ENCODE measurements at places on chromosomes 5 and 9. TPM values are rescaled to one million over a fixed set of nuclear protein-coding genes. Genes with fewer than 3 reads are reported as not detected.
A peak's percentile ranks its signal among the peaks of the same experiment; 100 is the strongest.

GRCh38 chr5:127612441-127613141 is 36.3 kb upstream of the CTXN3 start:
- DNase-seq: no peak

DNA sequence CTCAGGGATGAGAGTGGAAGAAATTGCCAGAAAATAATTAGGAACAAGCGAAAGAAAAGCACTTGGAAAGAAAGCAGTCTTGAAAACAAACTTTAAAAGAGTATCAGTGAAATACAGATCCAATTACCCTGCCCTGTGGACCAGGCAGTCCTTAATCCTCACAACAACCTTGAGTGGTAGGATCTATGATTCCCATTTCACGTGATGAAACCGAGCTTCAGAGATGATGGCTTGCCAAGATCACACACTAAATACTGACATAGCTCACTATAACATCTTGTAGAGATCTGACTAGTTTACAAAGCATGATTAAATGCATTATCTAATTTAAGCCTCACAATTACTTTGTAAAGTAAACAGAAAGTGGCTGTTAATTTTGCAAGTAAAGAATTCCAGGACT is 55.5 kb upstream of the ABCA1 start:
- DNase-seq: no peak

- no peak for DNase-seq
These were observed 154.1 kb downstream of the EFNA5 start for GRCh38 chr5:107516452-107517184.

DNA sequence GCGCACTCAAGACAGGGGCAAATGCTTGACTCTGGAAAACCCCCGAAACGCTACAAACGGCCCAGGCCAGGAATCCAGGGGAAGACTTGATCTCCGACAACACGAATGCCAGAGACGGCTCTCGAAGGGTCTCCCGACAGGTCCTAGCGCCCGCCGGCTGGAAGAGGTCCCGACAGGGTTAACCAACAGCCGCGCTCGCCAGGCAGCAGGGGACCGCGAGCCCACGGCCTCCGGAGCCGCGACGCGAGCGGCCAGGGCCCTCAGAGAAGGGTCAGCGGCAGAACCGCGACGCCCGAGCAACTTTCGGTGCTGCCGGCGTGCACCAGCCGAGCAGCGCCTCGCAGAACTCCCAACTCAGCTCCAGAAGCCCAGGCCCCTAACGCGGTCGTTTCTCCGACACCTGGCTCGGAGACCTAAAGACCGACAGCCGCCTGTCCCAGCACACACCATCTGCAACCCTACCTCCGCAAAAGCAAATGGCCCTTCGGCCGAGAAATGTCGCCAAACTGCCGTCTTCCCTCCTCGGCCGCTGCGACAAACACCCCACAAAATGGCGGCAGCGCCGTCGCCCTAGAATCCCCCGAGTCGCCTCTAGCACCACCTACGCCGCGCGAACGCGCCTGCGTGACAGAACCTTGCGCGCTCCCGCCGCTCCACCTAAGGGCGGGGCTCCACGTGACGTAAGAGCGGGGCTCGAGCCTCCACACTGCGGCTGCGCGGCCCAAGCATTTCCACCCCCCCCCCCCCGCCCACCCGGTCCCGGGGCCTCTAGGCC is at the start of gene CLK4:
CLK4 (minus strand) TSS at position 567 of the 775 bp plus-strand sequence. CDS start 3,634 bp downstream, outside the sequence.
- peak; percentile 98 for DNase-seq

DNA sequence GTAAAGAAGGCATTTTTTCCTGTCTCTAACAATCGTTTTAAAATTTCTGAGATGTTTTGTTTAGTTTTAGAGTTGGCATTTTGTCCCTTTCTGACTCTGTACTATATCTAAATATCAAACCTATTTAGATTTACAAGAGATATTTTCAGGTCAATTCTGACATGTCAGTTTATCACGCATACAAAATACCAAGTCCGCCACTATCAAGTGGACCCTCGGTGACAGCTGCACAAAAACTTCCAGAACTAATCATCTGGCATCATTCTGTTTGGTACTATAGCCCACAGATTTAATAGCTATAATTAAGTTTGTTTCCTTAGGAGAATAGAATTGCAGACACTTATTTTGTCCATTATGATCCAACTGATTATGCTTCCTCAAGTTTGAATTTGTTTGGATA is 1278.2 kb downstream of the CDH12 start:
- no peak for DNase-seq

DNA sequence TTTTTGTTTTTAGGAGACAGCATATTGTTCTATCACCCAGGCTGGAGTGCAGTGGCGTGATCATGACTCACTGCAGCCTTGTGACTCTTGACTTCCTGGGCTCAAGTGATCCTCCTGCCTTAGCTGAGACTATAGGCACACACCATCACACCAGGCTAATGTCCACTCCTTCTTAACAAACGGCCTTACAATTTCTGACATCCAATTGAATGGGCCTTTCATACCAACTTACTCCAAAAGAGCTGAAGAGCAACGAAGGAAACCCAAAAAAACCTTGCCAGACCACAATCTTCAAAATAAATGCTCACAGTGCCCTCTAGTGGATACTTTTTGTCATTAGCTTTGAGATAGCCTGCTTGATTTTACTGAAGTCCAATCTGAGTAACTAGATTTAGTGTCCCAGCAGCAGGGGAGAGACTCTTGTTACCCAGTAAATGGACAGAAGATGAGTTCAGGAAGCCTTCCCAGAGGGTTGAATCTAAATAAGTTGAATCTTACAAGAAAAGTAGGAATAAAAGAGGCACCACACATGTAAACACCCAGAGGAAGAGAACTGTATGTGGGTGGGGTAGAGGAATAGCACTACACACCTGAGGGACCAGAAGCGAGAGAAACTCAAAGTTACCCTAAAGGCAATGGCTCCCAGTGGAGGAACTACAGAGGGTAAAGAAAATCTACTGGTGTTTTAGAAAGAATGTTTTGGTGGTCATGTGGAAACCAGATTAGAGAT is 9.3 kb downstream of the ZNF622 start:
- peak; percentile 52 for DNase-seq

GRCh38 chr5:180595381-180596114 is 4.2 kb upstream of the SCGB3A1 start:
- DNase-seq: peak; percentile 55

DNA sequence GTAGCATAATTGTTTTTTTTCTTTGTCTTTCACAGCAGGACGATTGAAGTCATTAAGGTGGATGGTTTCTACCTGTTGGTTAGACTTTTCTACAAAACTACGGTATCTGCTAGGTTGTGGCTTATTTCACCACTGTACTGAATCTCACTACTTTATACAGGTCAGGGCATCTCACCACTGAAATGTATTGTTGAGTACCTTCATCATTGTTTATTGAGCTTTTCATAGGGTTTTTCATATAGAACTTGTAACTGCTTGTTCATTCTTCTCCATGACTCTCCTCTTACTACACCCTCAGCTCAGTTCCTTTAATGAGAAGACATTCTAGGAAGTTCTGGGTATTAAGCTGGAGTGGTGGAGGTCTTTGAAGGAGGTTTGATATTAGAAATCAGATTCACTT is 75.1 kb downstream of the PAM start:
- no peak for DNase-seq

DNA sequence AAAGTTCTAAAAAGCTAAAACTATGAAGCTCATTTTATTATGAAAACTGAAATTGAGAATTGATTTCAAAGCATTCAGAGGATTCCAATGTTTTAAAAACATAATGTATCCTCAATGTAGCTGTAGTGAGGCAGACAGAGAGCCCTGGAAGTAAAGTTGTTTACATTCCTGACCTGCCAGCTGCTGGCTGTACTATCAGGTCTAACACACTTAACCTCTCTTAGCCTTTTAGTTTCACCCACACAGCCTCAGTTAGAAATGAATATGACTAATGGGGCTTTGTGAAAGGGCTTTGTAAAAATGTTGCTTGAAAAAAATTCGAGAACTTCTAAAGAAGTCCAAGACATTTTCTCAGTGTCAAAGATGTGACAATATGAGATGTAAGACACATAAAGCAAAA is 122.6 kb downstream of the FBXL17 start:
- no peak for DNase-seq

- DNase-seq: no peak
These were observed 46.8 kb upstream of the FUBP3 start for GRCh38 chr9:130532426-130533080.

DNA sequence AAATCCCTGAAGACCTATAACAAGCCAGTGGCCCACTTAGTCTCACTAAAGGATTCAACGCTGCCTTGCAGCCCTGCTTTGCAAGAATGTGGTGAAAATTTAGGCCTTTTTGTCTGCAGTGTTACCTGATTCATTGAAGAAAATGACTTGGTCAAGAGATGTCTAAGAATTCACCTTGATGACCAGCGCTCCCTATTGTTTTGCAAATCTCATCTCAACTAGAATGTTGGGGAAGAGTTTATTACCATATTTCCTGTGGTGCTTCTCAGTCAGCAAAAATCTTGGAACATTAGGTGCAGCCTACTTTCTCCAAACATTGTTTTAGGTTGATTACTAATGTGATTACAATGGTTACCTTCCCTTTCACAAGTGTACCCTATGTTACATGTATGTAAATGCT is 53.5 kb downstream of the PLK2 start:
- no peak for DNase-seq

DNA sequence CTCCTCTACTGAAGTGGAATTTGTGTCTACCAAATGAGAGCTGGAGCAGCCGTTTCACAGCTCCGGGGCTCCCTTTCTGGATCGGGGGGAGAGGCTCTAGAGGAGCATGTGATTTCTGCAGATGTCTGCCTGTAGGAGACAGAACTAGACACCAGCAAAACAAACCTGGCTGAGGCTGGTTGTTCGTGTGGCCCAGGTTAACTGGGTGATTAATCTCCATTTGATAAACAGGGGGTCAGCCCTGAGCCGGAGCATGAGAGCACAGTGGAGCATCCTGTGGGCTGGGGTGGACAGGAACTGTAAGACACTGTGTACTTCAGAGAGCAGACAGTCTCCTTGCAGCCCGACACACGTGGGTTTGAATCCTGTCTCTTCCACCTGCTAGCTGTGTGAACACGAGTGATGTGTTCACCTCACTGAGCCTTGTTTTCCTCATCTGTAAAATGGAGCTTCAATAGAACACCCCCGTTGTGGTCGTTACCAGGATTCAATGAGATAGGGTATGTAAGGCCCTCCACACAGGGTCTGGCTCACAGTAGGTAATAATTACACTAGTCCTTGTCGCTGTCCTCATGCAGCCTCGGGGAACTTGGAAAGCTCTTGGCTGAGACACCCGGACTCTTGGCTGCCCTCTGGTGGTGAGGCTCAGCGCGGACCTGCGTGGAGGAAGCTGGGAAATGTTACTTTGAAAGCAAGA is 12.9 kb downstream of the CXCL14 start:
- peak; percentile 81 for DNase-seq

DNA sequence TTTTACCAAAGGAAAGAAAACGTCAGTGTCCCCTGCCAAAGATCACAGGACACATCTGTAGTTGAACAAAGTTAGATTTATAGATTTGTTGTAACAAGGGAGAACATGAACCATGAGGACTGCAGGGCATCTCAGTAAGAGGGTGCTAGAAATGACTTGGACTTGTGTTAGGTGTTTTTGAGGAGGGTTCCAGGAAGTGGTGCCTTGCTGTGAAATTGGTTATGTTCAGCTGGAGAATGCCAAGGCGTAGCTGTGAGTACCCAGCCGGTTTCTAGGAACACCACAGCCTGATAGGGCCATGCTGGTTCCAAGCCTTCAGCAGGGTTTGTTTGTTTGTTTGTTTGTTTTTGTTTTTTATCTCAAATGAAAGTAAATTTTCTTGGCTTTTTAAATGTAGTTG is 5.3 kb downstream of the SPEF2 start:
- DNase-seq: no peak

- no peak for DNase-seq
These were observed 379.7 kb downstream of the PSAT1 start for GRCh38 chr9:78676623-78677022.

DNA sequence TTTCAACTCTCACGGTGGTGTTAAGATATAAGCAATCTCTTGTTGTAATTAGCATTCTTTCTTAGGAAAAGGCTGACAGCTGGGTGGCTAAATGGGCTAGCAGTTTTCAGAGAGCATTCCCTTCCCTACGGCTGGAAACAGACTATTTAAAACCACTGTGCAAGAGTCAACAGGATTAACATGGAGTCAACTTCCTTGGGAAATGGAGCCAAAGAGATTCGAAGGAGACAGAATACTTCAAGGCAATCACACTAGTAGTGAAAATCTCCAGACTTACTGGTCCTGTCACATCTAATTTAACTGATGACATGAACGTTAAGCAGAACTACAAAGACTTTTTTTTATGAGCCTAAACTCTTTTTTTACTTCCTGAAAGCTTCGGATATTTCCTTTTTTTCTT is 453.3 kb upstream of the ITGA1 start:
- no peak for DNase-seq

GRCh38 chr9:14895806-14896205 is 14.4 kb downstream of the FREM1 start:
- DNase-seq: no peak

DNA sequence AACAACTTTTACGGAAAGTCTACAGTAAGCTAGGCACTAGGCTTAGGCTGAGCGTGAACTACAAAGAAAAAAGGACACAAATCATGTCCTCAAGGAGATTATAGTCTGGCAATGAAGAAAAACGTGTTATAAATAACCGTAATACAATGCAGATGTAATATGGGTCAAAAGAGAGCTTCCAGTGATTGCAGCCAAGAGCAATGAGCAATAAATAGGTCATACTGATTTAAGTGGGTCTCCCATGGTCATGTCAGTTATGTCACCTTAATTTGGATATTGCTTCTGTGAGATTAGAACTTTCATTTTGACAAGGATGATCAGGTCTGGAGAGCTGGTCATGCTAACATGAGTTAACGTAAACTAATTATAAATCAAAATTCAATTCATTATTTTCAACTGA is 158.6 kb upstream of the GNA14 start:
- DNase-seq: no peak

GRCh38 chr5:45604092-45604491 is 92.1 kb downstream of the HCN1 start:
- no peak for DNase-seq

- no peak for DNase-seq
These were observed 1.2 kb upstream of the CCDC69 start for GRCh38 chr5:151225071-151225470.

DNA sequence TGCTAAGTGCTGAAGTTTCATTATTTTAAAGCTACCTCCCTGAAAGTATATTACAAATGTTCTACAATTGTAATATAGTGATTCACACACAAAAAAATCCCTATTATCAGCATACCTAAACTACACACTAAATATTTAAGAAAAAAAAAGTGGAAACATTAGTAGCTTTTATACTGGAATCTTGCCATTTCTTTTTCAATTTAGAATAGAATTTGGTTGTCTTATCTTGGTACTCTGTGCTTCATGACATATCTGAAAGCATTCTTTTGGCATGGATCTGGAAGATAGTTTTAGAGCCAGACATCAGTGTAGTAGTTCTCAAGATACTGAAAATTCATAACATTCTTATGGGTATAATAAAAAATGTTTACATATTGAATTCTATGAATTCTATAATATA is 35.0 kb downstream of the SLC1A3 start:
- no peak for DNase-seq

GRCh38 chr9:93595861-93596365 is 19.5 kb downstream of the PHF2 start:
- no peak for DNase-seq

Gene UGT3A2
- total RNA-seq: not detected

Gene IFNA13
- total RNA-seq: 1.1 TPM

Gene SPARC
- total RNA-seq: 904 TPM

Gene PTPA
- 100 TPM for total RNA-seq

Gene PLGRKT
- total RNA-seq: 15.9 TPM

Gene BOD1
- total RNA-seq: 35.0 TPM

Gene GPR151
- not detected for total RNA-seq

Gene LYSMD3
- 21.6 TPM for total RNA-seq

Gene SHB
- 25.3 TPM for total RNA-seq

Data from lower lobe of right lung (tissue), 2 donors.